ENCODE measurements at places on chromosomes 1 and 21. TPM values are rescaled to one million over a fixed set of nuclear protein-coding genes. Genes with fewer than 3 reads are reported as not detected.

Gene NEK2
- 28.3 TPM for total RNA-seq

Gene VPS45
- total RNA-seq: 35.4 TPM

Gene GFI1
- 0.07 TPM for total RNA-seq

Gene FMO2
- total RNA-seq: not detected

Gene EIF3I
- total RNA-seq: 297 TPM

Gene DMBX1
- total RNA-seq: not detected

Gene RNU1-1
- total RNA-seq: under 0.01 TPM

Gene MPZ
- total RNA-seq: 1.3 TPM

Gene DCLRE1B
- 10.5 TPM for total RNA-seq

Gene DCDC2B
- not detected for total RNA-seq

Gene HES4
- 9.9 TPM for total RNA-seq

Gene LCE1B
- total RNA-seq: 0.22 TPM

Gene INSRR
- not detected for total RNA-seq

Gene C8A
- total RNA-seq: not detected

Gene TFAP2E
- not detected for total RNA-seq

Gene FAM3B
- total RNA-seq: not detected

Gene PAPPA2
- 0.80 TPM for total RNA-seq

Gene RIPPLY3
- not detected for total RNA-seq

Gene CDC20
- 147 TPM for total RNA-seq

Gene ADAMTS1
- 144 TPM for total RNA-seq

Gene SYCP1
- total RNA-seq: not detected

Gene FCGR1A
- total RNA-seq: not detected

Gene OR2L3
- total RNA-seq: not detected

All from thoracic aorta endothelial cell (primary cell).